ENCODE measurements at places on chromosomes 2 and 18.

DNA sequence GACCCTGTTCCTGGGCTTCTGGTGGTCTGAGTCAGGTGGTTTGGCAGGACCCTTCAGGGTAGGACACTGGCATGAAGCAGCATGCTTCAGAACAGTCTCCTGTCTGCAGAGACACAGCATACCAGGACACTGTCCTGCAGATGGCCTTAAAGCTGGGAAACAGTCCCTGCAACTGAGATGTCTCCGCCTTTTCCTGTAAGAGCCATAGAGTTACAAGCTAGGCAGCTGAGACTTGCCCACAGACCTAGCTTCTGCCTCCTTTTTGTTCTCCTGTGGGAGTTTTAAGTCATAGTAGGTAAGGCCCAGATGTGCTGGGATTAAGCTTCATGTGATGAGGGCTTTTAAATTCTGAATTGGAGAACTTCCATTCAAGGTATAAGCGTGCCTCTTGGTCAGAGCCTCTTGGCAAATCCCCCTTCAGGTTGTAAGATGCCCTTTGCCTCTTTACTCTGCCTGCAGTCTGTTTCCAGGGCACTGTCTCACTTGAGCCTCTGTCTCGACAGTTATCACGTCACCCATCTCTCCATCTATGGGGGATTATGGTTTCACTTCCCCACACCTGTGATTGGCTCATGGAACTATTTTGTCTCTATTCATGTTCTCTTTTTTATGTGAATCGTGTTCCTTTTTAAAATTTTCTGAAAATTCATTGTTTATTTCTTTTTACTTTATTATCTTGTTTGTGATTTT lies 51.8 kb downstream of the COA5 start:
- DNase-seq: no peak

- DNase-seq: no peak
These were observed 20.5 kb downstream of the USP40 start for GRCh38 chr2:233546101-233546500.

- peak; percentile 3 for DNase-seq
These were observed 166.5 kb downstream of the RPIA start for GRCh38 chr2:88857951-88858411.

DNA sequence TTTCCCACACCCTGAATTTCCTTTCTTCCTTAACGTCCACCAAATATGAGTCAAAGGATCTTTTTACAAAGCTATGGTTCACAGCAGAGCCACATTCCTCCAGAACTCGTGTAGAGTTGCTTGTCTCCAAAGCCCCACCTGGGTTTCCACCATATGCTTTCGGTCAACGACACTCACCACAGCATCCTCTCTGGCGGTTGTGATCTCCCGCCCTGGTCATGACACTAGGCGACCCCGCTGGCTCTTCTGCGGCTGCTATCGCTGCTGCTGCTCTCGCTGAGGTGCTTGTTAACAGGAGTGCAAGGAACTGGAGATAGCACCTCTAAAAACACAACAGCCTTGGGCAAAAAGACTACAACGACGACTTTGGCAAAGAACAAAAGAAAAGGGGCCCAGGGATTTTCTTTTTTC lies 340 bp downstream of the SLC40A1 start:
- peak; percentile 37 for DNase-seq

DNA sequence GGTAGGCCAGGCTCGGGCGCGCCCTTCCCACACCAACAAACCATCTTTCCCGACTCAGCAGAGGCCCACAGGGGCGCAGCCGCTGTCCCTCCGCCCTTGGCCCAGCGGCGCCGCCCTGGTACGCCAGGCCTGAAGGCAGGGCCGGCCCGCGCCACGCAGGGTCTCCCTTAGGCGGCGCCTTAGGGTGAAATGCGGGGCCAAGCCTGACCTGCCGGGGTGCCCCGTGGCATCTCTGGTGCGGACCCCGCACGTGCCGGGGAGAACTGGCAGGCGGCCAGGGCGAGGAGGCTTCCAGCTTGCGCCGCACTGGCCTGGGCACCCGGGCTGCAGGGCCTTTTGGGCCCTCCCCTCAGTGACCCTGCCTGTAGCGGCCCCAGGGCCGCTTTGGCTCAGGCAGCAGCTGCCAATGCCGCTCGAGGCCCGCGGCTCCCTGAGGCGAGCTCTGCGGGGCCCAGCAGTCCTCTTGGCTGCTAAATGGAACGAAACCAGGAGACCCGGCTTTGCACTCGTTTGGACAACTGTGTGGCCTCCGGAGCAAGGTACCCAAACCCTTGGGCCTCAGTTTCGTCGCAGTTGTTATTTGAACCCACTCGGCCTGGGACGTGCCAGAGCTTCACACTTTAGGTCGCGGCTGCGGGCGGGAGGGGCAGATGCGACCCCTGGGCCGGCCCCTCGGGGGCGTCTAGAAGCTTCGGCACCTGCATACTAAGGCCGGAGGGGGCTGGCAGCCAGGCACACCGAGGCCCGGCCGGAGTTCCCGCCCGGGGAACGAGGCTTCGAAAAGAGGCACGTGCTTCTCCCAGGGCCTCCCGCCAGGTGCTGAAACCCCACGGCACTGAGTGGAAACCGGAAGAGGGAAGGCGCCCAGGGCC lies 8.5 kb downstream of the OTX1 start:
- DNase-seq: no peak

GRCh38 chr18:48292782-48293424 lies 116.3 kb downstream of the ZBTB7C start:
- no peak for DNase-seq

- peak; percentile 16 for DNase-seq
These were observed 94.3 kb downstream of the LIPG start for GRCh38 chr18:49656073-49656692.

GRCh38 chr2:99572373-99573164 lies 82.8 kb upstream of the REV1 start:
- DNase-seq: no peak

DNA sequence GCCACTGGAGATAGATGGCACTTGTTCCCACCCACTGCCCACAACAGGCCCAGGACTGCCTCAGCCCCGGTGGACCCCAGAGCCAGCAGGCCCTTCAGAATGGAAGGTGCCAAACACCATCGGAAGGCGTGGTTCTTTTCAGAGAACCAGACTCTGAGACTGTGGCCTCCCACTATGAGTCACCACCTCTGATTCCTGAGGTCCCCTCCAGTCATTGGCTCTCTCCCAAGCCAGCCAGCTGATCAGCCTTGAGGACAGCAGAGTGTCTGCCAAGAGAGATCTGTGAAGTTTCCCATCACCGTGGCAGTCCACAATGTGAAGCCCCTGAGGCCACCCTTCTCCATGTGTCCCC lies 10.4 kb upstream of the MAP3K2 start:
- DNase-seq: peak; percentile 84

DNA sequence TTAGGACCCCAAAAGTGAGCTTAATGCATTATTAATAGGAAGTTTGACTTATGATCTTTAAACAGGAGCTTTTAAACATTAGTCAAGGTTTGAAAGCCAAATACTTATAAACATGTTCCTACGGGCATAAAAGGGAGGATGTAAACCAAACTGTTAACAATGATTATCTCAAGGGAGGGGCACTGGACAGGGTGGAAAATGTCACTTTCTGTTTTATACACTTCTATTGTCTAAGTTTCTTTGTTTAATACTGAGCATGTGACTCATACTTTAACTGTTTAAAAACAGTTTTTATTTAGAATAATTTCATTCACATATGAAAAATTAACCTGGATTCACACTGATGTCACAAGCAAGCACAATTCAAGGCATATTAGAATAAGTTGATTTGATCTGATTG lies 18.3 kb upstream of the ITGA6 start:
- no peak for DNase-seq

- peak; percentile 19 for DNase-seq
These were observed 67.4 kb downstream of the MOGAT1 start for GRCh38 chr2:222738809-222739208.

GRCh38 chr2:26647981-26648380 lies 6.8 kb upstream of the CIB4 start:
- no peak for DNase-seq

GRCh38 chr2:18009891-18010290 lies 131.4 kb downstream of the KCNS3 start:
- DNase-seq: no peak

- DNase-seq: no peak
These were observed 27.1 kb downstream of the RALB start for GRCh38 chr2:120279708-120280107.

DNA sequence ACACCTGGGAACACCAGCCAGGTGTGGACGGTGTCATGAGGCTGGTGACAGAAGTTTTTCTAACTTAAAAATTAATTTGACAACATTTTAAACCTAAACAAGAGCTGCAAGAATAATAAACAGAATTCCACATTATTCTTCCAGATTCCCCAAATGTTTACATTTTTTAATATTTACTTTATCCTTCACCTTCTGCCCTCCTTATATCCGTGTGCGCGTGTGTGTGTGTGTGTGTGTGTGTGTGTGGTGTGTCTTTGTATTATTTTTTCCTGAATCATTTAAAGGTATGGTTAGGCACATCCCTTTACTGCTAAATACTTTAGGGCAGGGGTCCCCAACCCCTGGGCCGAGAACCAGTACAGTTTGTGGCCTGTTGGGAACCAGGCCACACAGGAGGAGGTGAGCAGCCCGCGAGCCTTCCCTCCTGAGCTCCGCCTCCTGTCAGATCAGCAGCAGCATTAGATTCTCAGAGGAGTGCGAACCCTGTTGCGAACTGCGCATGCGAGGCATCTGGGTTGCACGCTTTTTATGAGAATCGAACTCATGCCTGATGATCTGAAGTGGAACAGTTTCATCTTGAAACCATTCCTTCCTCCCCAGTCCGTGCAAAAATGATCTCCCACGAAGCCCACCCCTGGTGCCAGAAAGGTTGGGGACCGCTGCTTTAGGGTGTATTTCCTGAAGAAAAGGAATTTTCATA lies 16.4 kb upstream of the IL1R2 start:
- DNase-seq: no peak

DNA sequence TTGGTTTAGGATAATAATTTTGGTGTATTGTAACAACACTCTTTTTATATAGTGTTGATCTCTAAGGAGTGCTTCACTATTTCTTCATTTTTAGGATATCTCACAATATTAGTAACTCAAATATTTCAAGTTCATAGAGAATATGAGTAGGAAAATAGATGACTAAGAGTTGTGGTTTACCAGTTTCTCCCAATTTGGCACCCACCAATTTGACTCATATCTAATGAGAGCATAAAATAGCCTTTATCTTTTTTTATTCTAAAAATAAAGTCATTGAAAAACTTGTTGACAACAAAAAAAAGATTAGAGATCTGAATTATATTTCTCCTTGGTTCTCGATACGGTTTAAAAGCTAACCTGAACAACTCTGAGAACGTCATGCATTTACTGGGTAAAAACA lies 204.0 kb downstream of the PARD3B start:
- DNase-seq: no peak

- DNase-seq: no peak
These were observed 129.8 kb upstream of the SOX11 start for GRCh38 chr2:5562426-5562825.

DNA sequence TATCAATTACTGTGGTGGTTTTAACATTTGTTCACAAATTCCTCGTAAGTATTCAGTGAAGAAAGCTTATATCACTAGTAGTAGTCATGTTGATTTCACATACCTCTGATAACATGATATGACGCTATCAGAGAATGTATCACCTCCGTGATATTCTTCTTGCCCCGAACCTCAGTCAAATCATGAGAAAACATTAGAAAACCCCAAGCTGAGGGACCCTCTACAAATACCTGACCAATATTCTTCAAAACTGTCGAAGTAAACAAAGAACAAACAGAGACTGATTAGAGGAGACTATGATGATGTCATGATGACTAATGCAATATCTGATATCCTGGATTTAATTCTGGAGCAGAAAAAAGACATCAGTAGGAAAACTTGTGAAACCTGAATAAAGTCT lies 85.6 kb upstream of the SPOPL start:
- no peak for DNase-seq

GRCh38 chr2:38700113-38700785 lies 34.3 kb downstream of the GALM start:
- DNase-seq: peak; percentile 51

- DNase-seq: peak; percentile 61
These were observed 81.2 kb upstream of the STK17B start for GRCh38 chr2:196252408-196253115.

- DNase-seq: no peak
These were observed 71.8 kb downstream of the SKA1 start for GRCh38 chr18:50446629-50447028.

DNA sequence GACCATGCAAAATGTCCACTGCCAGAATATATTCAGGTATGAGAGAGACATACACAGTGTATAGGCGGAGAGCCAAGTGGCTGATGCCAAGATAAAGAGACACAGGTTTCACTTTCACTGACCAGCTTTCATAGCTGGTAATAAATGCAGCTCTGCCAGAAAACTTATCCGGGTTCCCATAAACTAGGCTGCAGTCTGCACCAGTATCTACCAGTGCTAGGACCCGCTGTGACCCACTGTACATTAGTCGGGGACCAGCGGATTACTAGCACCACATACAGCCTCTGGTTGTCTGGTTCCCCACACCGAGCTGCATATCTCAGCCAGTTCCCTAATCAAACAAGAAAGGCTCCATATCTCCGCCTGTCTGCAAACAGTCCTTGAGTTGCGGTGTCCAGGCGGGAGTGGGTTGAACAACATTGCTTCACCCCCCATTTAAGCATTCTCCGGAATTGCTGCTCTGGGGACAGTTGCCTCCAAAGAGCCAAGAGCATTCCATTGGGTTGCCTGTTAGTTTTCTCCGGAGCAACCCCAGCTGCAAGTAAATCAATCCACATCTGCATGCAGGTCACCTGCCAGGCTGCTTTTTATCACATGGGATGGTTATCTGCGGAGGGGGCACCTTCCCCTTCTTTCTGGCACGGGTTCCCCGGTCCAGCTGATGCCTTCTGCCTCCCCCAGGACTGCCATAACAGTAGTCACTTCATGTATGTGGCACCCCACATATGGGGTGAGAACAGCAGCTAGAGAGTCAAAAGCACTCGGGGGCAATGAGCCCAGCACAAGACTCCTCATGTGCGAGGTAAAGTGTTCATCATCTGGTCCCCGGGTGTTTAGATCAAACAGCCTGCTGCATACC lies 18.0 kb upstream of the KLHL23 start:
- DNase-seq: no peak

GRCh38 chr2:240143801-240144648 lies 3.6 kb upstream of the OTOS start:
- peak; percentile 78 for DNase-seq

DNA sequence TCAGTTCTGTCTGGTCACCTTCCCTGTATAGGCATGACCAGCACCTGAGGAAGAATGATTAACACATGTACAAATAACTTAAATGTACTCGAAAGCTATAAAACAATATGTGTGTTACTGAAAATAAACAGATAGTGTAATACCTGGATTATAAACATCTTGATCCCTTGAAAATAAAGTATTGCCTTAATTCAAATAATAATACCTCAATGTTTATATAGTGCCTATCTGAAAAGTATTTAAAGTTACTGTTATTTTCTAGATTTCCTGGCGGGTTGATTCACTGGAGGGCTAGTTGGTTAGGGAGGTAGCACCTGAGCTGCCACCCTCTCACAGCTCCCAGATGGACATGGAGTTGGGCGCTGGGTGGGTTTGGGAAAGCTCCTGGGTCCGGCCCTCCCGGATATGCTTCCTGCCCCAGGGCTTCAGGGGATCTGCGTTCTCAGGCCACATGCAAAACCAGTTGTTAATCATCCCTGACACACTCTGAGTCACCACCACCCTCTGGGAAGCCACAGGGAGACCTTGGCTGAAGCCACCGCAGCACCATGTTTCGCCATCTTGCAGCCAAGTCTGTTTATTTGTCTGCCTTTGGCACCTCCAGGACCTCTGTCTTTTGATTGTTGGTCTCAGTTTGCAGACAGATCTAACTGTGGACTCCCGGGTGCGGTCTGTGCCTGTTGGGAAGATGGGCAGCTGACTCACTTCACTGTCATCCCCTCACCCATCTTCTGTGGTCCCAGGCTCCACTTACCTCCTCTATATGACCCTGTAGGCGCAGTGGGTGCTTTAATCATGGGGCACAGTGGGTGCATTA lies 35.3 kb downstream of the RAB31 start:
- DNase-seq: peak; percentile 16

- no peak for DNase-seq
These were observed 3.6 kb upstream of the DOK6 start for GRCh38 chr18:69397096-69397495.

Data from activated CD4-positive, alpha-beta T cell treated with anti-CD3 and anti-CD28 coated beads, Interleukin-10, Interleukin-2, amounts not matched to agents 100 ng/mL and 50 ng/mL, durations not matched to agents 16 hours and 8 hours (primary cell).